ENCODE measurements at places on chromosomes 1 and 21.

- DNase-seq, result no peak
Observed at GRCh38 chr1:30728832-30729638, 5.7 kb upstream of the MATN1 start.

GRCh38 chr21:29145852-29146453 is 15.5 kb downstream of the MAP3K7CL start:
- no peak for DNase-seq

GRCh38 chr1:234870020-234870981 is 258.3 kb downstream of the TOMM20 start:
- DNase-seq, result no peak

DNA sequence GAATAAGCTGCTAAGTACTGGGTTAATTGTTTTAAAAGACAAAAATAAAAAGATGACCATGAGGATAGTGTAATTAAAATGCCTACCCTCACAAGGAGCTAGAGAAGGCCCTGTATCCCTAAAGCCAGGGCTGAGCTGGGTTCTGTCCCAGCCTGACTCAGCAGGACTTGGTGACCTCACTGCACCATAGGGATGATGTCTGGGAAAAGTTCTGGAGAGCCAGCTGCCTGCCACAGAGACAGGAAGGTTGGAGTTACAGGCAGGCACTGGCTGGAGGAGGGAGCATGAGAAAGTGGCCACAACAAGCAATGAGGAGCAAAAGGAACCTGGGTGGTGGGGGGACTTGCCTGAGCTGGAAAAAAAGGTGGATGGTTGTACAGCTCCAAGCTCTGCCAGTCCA is 5.7 kb upstream of the TNR start:
- no peak for DNase-seq

DNA sequence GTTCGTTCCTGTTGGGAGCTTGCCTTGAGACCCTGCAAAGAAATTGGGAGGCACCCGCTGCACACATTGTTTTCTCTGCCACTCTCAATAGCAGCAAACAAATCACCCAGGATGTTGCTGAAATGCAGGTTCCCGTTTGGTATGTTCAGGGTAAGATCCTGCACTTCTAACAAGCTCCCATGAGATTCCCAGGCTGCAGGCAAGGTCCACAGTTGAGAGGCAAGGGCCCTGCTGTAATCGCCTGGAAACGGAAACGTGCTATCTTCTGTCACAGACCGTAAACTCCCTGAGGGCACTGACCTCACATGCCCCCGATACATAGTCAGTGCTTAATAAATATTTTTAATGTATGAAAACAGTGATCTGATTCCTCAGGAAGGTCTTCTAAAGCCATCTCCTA is 37.8 kb downstream of the XCL1 start:
- DNase-seq, result no peak

DNA sequence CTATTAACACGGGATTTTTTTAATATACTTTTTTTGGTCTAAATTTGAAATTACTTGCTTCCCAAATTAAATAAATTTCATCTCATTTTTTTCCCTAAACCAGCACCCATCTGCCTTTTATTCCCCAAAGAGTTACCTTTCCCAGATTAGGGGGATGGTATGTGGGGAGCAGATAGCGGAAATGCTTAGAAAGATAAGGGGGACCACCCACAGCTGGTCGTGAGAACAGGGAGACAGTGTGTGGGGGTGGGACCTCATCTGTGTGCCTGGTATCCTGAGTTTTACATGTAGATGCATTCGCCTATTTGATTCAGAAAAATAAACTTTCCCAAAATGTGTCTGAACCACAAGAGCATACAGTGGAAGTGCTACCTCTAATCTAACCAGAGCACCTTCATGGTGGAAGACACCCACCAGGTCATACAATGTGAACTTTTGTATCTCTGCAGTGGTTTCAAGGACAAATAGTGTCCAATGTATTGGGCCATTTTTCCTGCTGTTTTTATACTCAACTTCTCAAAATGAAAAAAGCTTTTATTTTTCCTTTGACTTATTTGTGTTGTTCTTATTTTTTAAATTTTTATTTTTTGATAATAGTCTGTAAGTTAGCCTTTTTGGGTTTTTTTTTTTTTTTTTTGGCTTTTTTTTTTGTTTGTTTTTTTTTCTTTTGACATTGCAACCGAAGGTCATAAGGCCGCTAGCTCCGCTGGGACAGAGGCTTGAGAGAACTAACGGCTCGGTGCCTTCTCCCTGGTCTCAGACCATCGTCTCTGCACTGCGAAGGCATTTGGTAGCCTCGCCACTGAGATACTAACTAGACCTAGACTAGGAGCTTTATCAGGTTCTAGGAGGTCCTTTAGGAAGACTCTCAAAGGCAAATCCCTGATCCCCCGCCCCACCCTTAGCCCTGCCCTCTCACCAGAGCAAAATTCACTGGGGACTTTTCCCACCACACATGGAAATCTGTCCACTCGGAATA is 263.2 kb downstream of the TM2D1 start:
- DNase-seq, result no peak

GRCh38 chr1:25550155-25550506 is 6.7 kb downstream of the LDLRAP1 start:
- DNase-seq, result no peak

- DNase-seq, result no peak
Observed at GRCh38 chr1:160404094-160404493, 3.7 kb downstream of the VANGL2 start.

DNA sequence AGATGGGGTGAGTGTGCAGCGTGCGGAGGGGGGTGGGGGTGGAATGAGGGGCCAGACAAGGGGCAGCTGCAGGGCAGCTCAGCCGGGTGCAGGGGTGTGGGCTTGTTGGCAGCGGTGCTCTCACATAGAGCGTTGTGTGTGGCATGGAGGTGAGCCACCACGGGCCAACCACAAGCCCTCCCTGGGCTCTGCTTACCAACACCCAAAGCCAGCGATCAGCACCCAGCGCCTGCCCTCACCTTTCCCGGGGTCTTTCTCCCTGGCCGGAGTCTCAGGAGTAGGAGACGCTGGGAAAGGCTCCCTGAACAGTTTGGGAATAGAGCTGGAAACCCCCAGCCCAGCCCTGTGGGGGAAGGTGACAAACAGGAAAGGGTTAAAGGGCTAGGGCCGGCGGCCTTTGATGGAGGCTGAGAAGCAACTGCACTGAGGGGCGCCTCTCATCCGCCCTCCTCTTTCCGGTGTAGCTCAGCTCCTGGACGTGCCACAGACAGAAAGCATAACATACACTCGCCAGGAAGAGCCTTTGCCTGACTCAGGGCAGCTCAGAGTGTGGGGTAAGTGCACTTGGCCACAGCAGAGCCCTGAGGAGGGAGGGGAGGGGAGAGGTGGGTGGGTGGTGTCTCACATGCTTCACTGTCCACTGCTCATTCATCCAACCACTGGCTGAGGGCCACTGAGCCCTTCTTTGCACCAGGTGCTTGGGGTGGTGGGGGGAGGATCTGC is 577 bp downstream of the IKBKE start:
- DNase-seq, result no peak

- DNase-seq, result no peak
Observed at GRCh38 chr1:230821346-230821745, 47.0 kb downstream of the C1orf198 start.

DNA sequence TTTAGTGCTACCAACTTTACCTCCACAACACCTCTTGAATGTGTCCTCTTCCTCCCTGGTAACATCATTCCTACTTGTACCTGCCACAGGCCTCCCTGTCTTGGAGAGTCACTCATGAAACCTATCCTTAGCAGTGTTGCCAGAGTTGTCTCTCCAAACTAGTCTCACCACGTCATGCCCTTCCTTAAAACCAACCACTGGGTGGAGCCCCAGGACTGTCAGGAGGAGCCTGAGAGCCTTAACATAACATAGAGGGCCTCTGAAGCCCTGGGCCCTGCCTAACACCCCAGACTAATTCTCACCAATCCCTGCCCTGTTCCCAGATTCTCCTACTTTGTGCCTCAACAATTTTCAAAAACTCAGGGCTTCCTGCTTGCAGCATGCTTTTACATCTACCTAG is 65.3 kb downstream of the ZNF697 start:
- no peak for DNase-seq

GRCh38 chr1:86472152-86472551 is 3.4 kb downstream of the CLCA1 start:
- no peak for DNase-seq

GRCh38 chr1:97412166-97412565 is 508.7 kb downstream of the DPYD start:
- no peak for DNase-seq

GRCh38 chr1:176206006-176206960 is 803 bp downstream of the COP1 start:
- DNase-seq, result no peak

DNA sequence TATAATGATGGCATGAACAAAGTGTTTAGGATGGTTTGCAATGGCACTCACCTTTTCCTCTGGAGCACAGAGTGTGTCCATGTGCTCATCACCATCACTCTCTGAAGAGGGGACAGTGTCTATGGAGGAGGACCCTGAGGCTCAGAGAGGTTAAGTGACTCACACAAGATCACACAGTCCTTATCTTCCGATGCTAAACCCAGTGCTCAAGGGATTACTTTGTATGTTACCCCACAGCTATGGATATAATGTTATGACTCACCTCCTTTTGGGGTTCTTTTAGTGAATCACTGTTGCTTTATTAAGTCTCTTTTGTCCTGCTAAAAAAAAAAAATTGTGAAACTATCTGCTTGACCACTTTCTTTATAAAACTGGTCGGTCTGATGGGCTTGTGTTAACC is 67.6 kb downstream of the TENT5C start:
- DNase-seq, result no peak

- DNase-seq, result no peak
Observed at GRCh38 chr1:161771161-161771560, 5.0 kb downstream of the ATF6 start.

DNA sequence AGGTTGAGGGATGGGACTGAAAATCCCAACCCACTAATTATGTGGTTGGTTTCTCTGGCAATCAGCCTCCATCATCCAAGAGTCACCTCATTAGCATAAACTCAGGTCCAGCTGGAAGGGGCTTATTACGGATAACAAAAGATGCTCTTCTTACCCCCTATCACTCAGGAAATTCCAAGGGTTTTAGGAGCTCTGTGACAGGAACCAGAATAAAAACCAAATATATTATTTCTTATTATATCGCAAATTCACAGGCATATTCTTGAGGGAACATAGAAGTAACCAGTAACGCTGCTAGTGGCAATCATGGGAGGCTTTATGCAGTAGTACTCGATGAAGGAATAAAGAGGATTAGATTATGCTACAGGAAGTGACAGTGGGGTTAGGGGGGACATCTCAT is 59.7 kb downstream of the ATF6 start:
- DNase-seq, result no peak

- no peak for DNase-seq
Observed at GRCh38 chr1:107057197-107058133, 991 bp downstream of the PRMT6 start.

GRCh38 chr1:72003092-72003491 is 279.2 kb downstream of the NEGR1 start:
- DNase-seq, result no peak

- DNase-seq, result no peak
Observed at GRCh38 chr1:197016751-197017150, 39.4 kb downstream of the CFHR5 start.

DNA sequence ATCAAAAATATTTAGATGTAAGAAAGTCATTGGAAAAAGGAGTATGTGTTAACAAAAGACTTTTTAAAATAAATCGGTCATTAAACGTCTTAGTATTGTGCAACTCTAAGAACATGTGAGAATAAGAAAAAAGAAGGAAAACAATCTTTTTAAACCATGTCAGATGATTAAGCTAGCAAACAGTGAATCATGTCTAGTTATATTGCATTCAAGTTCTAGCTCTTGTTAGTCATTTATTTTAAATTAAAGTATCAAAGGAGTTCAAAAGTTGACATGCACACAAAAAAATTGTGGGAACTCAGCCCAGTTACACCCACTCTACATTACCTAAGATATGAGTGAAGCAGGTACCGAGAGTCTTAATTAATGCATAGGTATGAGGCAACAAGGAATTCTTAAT is 9.8 kb downstream of the FRRS1 start:
- no peak for DNase-seq

GRCh38 chr1:160708801-160709200 is 2.8 kb downstream of the CD48 start:
- no peak for DNase-seq

DNA sequence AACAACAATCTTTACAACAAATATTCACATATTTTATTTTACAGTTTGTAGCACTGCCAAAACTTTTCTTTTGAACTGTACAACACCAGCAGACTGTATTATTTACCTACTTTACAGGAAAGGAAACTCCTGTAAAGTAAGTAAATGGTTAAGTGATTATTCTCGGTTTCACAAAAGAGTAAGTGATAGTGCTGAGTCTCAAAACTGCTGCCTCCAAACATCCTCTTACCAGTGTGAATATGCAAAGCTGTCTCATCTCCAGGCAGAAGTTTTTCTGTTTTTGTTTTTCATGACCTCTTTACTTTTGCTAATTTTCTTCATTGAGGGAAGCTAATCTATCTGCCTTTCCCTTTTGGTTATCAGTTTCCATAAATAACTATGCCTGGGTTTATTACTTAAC is 286.7 kb downstream of the SRGAP2C start:
- no peak for DNase-seq

DNA sequence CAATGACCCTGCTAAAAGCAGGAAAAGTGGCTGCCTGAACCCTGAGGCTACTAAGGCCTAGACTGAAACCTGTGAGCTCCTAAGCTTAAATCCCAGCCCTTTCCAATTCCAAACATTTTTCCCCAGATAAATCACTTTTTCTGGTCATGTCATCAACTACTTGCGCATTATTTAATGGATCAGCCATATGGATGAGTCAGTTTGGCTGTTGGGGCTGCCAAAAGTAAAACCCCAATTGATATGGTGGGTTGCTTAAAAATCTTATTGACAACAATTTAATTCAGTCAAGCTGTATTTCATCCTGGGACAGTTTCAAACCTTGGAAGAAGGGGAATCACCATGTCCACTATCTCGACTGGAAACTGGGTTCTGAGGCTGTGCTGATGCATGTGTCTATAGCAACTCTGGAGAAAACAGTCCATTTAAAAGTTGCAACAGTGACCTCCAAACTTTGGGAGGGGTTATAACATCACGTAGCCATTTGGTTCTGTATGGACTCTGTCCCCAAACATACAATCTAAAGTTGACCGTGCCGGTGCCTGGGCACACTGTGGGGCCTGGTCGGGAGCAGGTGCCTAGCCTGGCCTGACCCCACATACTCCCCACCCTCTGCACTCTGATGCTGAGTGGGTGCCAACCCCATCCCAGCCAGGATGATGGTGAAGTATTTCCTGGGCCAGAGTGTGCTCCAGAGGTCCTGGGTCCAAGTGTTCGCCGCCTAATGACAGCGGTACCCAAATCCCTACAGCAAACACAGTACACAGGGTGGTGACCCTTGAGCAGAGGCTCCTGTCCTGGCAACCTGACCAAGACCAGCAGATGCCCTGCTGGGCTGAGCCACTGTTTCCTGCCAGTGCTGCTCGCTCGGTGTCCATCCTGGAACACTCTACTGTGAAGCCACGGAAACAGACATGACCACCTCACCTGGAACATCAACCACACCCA is 46.5 kb upstream of the LRRC52 start:
- DNase-seq, result no peak

GRCh38 chr1:200302921-200303290 is 106.9 kb downstream of the ZNF281 start:
- DNase-seq, result no peak

Data from forelimb muscle (tissue), 1 donor.